NCI-H510A treated with DMSO at 0.1 percent for 48 hours (cell line): ENCODE measurements at places on chromosomes 5 and 9.

- DNase-seq = no peak
Observed at GRCh38 chr5:117461966-117462365, 887.3 kb upstream of the SEMA6A start.

DNA sequence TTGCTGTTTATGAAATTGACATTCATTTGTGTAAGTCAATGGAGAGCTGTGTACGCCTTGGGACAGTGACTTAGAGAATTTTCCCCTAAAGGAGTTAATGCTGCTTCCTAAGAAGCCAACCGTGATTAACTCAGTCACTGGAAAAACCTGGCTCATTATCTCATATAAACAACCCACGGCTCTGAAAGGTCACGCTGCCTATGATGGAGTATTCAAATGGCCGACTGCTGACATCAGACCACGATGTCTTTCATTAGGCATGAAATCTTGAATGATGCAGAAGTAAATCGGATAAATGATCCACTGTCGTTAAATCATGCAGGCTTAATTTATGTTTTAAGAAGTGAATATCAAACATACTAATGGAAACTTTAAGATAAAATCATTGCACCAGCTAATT is 603.7 kb downstream of the RAB3C start:
- no peak for DNase-seq

DNA sequence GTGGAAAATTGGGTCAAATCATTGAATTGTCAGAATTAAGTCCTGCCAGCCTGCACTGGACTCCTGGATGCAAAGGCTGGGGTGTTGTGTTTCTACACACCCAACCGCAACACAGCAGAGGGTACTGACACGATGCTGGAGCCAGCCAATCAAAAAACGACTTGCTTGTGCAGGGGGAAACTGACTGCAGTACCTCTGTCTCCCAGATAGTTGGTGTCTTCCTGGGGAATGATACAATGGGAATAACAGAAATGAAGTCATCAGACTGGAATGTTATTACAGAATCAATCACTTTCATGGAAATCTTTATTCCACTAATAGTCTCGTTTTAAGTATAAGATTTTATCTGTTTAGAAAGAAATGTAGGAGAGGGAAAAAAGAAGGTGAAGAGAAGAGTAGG is 330.3 kb downstream of the MLLT3 start:
- no peak for DNase-seq

DNA sequence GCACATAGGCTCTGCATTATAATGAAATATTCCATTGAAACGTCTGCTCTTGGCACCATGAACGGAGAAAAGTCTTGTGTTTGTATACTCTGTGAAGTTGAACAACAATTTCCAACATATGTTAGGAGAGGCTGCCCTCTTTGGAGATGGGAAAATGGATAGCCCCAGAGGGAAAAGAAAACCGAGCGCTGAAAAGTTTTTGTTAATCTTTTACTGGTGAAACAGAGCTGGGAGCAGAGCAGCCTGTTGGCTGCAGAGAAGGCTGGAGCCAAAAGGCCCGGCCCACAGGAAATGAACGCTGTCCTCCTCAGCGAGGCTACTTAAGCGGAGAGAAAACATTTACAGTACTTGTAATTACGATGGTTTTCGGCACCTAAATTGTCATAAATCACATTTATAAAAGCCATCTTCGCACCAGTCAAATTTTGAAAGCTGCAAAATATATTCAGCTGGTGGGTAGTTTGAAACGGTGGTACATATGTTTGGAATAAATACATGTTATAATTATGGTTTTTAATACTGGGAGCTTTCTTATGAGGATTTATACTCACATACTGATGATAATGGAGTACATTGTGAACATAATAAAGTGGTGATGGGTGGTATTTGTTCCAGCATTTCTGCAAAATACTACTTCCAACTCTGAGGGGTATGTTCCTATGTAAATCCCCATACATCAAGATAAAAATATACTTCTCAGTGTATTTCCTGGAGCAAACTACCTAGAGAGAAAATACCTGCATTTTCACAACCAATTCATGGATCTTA is 129.6 kb upstream of the CNTLN start:
- DNase-seq = peak; percentile 1

DNA sequence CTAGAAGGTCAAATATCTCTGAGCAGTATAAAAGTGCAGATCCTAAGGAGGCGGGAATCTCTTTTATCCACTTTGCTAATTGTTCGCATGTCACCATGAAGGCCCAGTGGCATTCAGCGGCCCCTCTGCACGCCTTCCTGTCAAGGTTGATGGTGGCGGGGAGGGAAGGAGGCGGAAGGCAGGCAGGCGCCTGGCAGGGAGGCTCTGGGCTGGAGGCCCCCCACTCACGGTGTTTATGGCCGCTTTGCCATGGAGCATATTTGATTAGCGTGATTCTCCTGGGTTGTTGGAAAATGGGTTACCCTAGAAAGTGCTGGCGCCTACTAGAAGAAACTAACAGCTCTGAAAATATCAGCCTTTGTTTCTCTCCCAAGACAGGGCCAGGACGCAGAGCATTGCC is 209.6 kb downstream of the FSTL4 start:
- DNase-seq = no peak

GRCh38 chr5:98096155-98096554 is 677.3 kb upstream of the RGMB start:
- no peak for DNase-seq

GRCh38 chr9:135091545-135091944 is 4.1 kb downstream of the OLFM1 start:
- DNase-seq = no peak

- no peak for DNase-seq
Observed at GRCh38 chr5:151950706-151951105, 26.1 kb upstream of the GLRA1 start.

DNA sequence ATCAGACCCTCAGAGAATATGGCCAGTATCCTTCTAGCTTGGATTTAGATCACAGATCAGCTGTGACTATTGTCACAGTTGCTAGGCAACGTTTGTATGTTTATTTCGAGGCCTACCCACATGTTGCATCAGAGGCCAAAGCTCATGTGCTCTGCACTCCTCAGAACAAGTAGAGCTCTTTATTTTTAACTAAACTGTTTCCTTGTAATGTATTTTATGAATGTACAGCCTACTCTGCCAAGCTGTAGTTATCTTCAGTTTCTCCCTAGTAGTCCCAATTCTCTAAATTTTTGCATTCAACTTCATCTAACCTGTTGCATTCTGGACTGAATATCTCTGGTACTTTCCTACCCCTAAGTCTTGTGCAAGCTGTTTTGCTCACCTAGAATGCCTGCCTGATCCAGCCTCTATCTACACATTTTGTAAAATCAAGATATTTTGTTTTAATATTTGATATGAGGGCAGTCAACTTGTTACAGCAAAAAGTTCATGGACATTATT is 52.8 kb downstream of the CAST start:
- DNase-seq = peak; percentile 41

- no peak for DNase-seq
Observed at GRCh38 chr5:22887566-22887965, 34.4 kb upstream of the CDH12 start.

GRCh38 chr5:65800775-65801174 is 78.8 kb downstream of the NLN start:
- DNase-seq = no peak

- DNase-seq = no peak
Observed at GRCh38 chr9:14560194-14560593, 133.0 kb downstream of the ZDHHC21 start.

- DNase-seq = peak; percentile 40
Observed at GRCh38 chr9:97985058-97985861, 2.1 kb downstream of the ANP32B start.

DNA sequence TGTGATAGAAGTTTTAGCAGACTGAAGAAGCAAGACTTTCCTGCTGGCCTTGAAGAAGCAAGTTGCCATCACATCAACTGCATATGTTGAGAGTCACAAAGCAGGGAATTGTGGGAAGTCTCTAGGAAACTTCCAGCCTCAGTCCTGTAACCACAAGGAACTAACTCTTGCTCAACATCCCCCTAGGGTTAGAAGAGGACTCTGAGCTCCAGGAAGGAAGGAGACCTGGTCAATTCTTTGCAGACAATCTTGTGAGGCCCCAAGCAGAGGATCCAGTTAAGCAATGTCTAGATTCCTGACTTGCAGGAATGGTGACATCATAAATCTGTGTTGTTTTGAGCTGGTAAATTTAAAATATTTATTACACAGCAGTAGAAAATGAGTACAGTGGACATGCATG is 18.6 kb upstream of the ZNF366 start:
- no peak for DNase-seq

GRCh38 chr5:118405650-118406061 is 582.7 kb downstream of the DTWD2 start:
- DNase-seq = no peak

DNA sequence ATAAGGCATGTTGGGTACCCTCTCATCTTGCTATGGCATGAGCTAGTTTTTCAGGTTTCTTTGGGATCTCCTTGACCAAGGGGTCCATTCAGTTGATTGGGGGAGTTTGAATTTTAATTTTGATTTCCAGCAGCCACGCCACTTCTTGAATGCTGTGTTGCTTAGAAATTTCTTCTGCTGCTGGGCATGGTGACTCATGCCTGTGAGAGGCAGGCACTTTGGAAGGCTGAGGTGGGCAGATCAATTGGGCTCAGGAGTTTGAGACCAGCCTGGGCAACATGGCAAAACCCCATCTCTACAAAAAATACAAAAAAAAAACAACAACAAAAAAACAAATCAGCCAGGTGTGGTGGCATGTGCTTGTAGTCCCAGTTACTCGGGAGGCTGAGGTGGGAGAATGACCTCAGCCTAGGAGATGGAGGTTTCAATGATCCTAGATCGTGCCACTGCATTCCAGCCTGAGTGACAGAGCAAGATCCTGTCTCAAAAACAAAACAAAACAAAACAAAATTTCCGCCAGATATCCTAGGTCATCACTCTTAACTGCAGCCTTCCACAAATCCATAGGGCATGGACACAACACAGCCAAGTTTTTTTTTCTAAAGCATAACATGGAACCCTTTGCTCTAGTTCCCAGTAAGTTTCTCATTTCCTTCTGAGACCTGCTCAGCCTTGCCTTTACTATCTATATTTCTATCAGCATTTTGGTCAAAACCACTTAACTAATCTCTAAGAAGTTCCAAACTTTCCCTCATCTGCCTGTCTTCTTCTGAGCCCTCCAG is 17.7 kb downstream of the TMC1 start:
- DNase-seq = no peak

GRCh38 chr5:96817506-96817905 is 9.8 kb upstream of the ERAP1 start:
- no peak for DNase-seq

GRCh38 chr5:5492087-5492933 is 69.8 kb downstream of the ICE1 start:
- DNase-seq = peak; percentile 78

- DNase-seq = no peak
Observed at GRCh38 chr5:154723740-154724505, 31.3 kb upstream of the LARP1 start.

DNA sequence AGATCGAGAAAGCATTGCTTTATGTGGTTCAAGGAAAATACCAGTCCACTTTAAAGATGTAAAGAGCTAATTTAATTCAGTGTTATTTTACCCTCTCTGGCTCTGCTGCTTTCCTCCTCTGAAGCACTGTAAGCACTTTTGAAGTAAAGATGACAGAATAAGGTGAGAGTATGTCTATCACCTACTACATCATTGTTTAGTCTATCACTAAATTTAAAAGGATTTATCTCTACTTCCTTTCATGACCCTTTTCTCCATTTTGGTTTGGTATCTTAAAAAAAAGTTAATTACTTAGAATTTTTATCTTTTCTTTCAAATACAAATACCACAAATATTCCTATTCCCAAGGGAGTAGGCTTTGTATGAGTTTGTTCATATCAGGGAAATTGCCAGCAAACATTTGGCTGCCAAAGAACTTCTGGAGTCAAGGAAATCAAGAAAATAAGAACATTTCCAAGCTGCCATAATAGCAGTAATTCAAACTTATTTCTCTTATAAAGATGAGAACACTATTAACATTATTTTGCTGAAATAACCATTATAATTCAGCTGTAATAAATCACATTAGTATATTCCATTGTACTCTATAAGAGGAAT is 77.8 kb downstream of the SLC38A9 start:
- DNase-seq = no peak

DNA sequence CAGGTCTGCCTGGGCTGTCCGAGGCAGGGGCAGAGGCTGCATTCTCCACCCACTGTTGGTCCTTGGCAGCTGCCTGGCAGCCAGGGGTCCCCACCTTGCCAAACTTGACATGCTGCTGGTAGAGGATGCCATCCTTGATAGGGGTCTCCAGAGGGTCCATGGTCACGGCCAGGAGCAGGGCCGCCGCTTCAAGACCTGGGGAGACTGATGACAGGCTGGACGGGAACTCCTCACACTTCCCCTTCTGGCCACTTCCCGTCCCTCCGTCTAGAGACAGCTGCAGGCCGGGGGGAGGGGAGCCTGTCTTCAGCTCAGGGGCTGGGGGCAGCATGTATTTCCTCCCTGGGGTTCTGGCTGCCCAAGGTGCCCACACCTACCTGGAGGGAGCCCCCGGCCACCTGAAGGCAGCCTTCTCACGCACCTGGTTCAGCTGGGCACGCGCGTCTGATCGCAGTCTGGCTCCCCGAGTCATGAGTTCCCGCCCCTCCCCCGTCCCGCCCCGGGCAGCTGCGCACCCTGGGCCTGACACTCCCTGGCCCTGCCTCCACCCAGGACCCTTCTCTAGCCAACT is at the start of gene DOK3:
Gene DOK3 (minus strand): TSS at position 446 of the 571 bp plus-strand sequence. CDS start 286 bp downstream, at position 160.
- no peak for DNase-seq

- DNase-seq = no peak
Observed at GRCh38 chr9:79551994-79552393, 19.8 kb upstream of the TLE4 start.

DNA sequence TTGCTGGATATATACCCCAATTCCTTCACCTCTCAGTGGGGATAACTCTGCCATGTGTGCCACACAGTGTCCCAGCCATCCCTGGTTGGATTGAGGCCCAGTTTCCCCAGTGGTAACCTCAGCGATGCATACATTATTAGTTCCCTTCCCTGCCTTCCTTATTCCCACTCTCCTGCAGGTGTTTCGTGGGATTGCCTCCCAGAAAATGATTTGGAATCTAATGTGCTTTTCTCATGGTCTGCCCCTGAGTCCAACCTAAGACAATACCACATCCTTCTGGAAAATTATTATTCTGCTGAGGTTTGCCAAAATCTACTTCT is 8.4 kb upstream of the SPINK4 start:
- no peak for DNase-seq

GRCh38 chr9:101437806-101438232 is 2.2 kb upstream of the ALDOB start:
- no peak for DNase-seq

DNA sequence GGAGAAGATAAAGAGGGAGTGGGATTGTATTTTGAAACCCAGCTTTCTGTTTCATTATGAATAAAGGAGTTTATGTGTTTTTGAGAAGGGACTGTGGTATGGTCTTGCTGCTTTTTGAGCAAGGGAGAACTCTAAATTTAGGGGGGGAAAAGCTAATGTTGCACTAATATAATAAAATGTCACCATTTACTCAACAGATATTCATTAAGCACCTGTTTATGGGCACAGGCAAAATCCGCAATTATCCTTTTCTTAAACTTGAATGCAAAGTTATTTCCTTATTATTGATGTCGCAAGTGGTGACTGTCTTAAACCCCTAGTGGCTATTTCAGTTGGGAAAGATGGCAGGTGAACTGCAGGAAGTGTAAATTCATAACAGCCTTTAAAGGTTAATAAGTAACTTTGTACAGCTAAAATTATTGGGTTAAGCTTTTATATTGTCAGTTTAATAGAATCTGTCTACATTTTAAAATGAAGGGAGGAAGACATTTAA is 1.5 kb downstream of the CDC42SE2 start:
- peak; percentile 7 for DNase-seq

- DNase-seq = peak; percentile 85
Observed at GRCh38 chr5:56148453-56148971, 84.6 kb downstream of the ANKRD55 start.

- no peak for DNase-seq
Observed at GRCh38 chr5:63953217-63953616, 9.0 kb downstream of the HTR1A start.
